ENCODE measurements at places on chromosomes 6 and 20.
A peak's percentile ranks its signal among the peaks of the same experiment; 100 is the strongest.

DNA sequence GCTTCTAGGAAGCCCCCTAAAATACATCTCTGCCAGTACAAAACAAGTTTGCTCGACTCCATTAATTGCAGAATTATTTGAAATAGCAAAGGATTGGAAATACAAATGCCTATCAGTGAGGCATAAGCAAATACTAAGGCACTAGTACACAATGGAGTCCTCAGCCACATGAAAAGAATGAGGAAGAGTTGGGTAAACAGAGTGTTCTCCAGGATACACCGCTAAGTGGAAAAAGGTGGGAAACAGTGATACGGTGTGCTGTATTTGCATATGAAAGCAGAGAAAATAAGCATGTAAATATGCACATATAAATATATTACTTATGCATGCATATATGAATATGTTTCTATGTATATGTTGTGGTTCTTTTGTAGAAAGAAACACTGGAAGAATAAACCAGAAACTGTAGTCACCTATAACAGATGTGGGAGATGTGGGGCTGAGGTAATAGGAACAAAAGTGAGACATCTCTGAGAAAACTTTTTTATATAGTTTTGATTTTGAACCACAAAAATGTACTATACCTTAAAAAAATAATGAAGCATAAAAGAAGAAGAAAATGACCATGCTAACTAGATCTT, 143.4 kb upstream of the MYLIP start:
- no peak for DNase-seq

DNA sequence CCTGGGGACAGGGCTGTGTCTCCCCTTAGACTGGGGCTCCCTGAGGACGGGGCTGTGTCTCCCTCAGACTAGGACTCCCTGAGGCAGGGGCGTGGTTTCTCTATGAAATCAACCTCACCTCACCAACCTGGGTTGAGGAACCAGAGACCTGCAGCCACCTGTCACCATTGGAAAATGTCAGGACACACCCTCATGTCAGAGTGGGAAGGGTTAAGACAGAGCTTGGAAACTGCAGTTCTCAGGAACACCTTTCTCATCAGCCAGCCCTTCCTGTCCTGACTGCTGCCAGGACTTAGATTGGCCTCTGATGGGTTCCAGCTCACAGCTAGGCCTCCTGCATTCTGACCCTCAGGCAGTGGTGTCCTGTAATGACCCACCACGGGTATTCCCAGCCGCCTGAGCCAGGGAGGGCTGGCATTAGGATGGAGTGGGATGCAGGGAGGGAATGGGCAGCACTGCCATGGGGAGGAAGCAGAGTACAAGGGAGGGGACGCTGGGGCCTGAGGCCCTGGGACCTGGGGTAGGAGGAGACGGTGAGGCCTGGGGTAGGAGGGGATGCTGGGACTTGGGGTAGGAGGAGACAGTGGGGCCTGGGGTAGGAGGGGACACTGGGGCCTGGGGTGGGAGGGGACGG, 76.3 kb downstream of the MRPL14 start:
- DNase-seq, result no peak

DNA sequence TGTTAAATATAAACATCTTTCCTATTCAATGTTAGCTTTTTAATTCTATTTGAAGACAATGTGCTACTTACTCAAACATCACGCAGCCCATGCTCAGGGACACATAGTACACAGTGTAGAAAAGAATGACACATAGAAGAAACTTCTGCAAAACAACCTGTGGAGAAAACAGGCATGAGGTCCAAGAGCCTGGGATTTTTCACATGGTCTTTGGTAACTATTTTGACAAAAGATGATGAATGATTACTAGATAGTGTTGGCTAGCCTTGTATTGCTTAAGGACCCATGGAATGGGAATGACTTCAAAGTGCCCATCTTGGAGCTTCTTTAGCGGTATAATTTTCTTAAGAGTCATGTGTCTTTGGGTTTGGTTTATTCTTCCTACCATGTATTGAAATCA, 15.4 kb downstream of the TMEM244 start:
- no peak for DNase-seq

- no peak for DNase-seq
Observed at GRCh38 chr20:36279362-36279761, 26.8 kb upstream of the DLGAP4 start.

- no peak for DNase-seq
Observed at GRCh38 chr6:53465732-53466131, 79.2 kb downstream of the GCLC start.

GRCh38 chr6:123575188-123575587, 61.6 kb downstream of the TRDN start:
- DNase-seq, result no peak

DNA sequence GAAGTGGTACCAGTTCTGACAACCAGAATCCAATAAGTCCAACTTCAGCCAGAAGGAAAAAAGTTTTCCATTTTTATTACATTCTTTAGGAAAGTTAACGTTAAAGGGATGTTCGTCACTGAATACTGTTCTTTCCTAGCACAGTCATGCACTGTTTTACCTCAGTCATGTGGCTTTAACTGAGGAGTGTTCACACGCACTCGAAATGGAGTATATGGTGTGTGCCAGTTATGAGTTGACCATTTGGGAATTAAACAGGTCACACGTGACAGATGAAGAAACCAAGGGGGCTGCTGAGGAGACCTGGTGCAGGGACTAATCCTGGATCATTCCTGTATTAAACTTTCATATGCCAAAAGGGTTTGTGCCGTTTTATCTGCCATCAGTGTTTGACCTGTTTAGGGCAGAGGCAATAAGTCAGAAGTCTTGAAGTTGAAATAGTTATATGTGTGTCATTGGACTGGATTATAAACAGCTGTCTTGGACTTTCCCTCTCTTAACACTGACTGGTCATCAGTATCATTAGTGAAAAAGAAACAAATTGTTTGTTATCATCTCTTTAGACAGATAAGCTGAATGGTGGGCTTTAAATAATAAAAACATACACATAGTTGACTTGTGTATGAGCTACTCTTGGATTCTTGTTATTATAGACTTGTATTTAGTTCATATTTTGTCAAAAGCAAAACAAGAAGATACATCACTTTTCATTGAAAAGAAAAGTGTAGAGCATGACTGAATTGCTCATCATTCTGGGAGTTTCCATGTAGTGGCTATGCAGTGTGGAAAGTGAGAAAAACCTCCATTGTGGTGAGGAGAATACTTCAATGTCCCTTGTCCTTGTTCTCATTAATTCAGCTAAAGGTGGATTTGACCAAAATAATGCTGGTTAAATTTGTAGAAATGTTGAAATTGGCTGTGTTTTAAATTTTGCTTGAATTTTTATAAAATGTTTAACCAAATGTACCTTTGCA, 123.5 kb upstream of the SAMD5 start:
- DNase-seq, result no peak

DNA sequence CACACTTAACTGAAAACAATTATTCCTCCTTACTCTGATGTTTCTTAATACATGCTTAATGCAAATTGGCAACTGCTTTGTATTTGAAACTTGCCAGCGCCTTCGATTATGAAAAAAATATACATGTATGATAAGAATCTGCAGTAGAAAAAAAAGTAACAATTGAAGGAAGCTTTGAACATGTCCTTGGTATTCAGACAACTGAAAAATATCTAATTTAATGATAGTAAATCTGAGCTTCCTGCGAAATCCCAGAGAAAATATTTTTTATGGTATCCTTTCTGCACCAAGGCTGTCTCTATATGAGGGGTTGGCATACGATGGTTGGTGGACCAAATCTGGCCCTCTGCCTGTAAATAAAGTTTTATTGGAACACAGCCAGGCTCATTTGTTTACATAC, 186.2 kb downstream of the HDGFL1 start:
- no peak for DNase-seq

GRCh38 chr20:43846516-43846905, 68.1 kb upstream of the TOX2 start:
- DNase-seq, result no peak

DNA sequence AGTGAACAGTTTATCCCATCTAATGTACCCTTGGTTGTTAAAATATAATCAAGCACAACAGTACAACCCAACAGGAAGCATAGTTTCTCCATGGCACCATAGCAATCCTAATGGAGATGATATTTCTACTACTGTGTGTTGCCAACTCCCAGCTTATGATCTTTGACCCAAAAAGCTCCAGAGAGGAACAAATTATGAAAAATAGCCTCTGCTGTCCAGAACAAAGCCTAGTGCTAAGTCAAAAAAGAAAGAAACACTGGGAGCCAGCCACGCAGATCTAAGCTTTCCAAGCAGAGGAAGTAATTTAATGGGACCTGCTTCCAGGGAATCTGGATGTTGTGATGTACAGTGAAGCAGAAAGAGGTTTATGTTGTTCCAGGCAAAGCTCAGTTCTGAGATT, 52.2 kb upstream of the TASP1 start:
- DNase-seq, result no peak

DNA sequence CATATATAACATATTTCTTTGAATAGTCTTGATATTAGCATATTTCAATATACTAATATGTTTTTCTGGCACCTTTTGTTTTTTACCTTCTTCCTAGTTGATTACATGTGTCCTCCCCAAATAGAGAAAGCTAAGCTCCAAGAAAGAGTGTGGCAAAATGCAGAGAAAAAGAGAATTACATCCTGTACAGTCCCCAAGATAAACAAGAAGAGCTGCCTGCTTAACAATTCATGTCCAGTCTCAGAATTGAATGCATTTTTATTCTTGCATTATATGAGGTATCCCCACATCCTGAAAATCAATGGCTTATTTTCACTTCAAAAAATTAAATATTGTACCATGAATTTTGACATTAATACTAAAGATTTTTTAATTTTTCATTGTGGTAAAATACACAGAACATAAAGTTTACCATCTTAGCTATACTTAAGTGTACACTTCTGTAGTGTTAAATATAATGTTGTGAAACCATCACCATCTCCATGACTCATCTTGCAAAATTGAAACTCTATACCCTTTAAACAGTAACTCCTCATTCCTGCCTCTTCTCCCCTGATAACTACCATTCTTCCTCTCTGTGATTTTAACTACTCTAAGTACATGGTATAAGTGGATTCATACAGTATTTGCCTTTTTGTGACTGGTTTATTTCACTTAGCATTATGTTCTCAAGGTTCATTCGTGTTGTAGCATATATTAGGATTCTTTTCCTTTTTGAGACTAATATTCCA, 490.3 kb downstream of the COL12A1 start:
- DNase-seq, result no peak

- DNase-seq, result peak; percentile 2
Observed at GRCh38 chr20:30168025-30168799, 1089.3 kb upstream of the DEFB115 start.

GRCh38 chr6:159169193-159169555, at the start of gene FNDC1:
TSS of gene FNDC1 (plus strand) at chr6:159169400. CDS start at chr6:159169597, 197 bp downstream.
- DNase-seq, result no peak

DNA sequence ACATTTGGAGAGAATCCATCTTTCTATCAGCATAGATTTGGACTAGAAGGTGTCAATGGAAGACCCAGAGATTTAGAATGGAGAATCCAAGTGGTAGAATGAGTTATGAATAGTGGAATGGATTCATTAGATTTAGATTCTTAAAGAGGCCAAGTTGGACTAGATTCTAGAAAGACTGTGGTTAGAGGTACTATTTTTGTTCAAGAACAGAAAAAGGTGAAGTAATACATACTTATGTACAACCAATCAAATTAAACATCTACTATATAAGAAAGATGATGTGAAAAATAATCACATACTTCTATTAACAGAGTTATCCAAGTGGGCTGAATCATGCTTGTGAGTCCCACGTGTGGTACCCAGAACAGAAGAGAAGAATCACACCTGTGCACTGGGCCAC, 33.8 kb upstream of the ADTRP start:
- no peak for DNase-seq

- DNase-seq, result no peak
Observed at GRCh38 chr6:33276581-33276863, 401 bp upstream of the B3GALT4 start.

DNA sequence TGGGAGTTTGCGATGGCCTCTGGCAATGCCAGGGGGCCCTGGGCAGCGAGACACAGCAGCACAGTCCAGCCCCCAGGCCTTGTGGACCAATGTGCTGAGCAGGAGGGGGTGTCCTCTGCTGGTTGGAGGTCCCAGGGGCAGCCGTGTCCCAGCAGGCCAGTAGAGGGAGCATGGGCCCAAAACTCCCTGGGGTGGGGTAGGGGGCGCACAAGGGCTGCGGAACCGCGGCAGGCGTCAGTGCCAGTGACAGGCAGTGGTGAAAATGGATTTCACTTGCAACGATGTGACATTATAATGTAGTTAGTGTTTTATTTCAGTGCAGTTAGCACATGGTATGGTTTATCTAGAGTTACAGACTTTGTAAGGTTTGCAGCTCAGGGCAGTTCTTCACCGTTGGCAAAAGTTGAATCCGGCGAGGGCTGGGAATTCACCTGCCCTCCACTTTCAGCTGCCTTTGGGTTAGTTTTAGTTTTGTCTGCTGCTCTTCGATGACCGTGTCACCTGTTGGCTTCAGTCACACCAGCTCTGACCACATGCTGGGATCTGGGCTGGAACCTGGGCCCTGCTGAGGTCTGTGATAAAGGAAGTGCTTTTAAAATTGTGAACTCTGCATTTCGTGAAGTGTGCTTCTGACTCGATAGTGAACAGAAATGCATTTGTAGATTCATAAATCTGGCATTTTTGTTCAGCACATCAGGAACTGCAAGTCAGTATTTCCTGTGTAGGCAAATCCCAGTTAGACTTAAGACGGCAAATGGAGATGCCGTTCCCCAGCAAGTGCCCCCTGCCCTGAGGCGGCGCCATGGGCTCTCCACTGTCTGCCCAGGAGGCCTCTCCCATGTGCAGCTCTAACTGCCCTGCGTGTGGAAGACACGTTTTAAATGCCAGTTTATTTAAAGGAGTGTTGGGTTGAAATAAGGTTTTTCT, 46.8 kb downstream of the PYGB start:
- DNase-seq, result peak; percentile 44

DNA sequence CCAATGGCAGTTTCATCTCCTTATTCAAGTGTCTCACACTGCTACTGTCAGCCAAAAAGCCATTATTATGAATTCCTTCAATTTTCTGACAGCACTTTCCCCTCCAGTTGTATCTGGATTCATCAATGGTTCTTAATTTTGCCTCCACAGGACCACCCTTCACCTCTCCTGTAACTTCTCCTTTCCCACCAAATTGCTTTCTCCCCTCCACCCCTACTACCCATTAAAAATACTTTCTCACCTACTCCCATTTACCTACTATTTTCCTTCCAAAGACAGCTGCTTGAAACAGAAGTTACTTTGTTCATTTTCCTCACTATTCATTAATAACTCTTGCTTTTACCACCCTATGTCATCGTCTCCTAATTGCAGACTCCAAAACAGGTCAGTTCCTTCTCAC, 29.8 kb downstream of the DEK start:
- no peak for DNase-seq
